Stimulated activated CD4-positive, alpha-beta T cell treated with anti-CD3 and anti-CD28 coated beads, Interleukin-15, amount 100 ng/mL, for 48 hours (primary cell): ENCODE measurements at places on chromosomes 5 and 9.

- no peak for DNase-seq
Measured at GRCh38 chr5:161284445-161284844, 262.1 kb downstream of the GABRB2 start.

DNA sequence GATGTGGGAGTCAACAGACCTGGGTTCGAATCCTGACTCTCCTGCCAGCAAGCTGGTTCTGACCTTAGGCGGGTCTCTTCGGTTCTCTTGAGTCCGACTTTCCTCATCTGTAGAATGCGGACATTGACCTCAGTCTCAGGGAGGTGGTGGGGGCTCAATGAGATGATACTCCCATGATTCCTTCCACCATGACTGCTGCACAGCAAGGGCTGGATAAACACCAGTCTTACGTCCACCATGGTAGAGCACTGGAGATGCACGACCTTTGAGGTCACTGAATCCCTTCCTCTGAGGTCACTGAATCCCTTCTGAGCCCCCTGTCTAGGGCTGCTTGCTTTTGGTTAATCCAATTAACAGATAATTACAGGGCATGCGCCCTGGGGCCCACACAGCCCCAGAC lies 12.5 kb upstream of the SMIM23 start:
- no peak for DNase-seq

- DNase-seq = no peak
Measured at GRCh38 chr5:11027660-11028059, 266.6 kb upstream of the DAP start.

GRCh38 chr5:41334758-41335157 lies 121.4 kb upstream of the C6 start:
- no peak for DNase-seq

DNA sequence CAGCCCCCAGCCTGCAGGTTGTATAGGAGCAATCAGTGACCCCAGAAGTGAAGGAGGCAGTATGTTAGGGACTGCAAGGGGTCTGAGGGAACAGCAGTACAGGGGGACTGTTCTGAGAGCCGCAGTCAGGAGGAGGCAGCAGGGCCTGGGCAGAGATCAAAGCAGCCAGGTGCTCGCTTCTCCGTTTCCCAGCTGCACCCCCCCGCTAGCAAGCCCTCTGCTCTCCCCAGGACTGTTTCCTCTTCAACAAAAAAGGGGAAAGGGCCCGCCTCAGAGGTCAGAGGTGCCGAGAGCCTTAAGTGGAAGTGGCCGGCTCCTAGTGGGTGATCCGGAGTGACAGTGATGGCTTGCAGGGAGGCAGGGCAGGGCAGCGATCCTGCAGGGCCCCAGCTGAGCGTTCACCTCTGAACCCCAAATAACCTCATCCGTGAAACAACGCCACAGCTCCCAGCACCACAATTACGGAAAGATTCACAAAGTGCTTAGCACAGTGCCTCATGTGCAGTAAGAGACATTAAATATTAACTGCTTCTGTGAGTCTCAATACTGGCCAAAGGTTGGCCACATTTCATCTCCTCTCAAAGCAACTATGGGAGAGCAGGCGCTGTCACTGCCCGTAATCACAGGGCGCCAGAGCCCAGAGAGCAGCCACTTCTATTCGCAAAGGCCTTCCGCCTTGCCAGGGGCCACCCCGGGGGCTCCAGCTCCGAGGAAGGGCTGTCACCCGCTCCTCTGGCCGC lies 8.0 kb downstream of the CLPTM1L start:
- DNase-seq = no peak

- no peak for DNase-seq
Measured at GRCh38 chr9:35569206-35569605, 35.9 kb upstream of the TESK1 start.

DNA sequence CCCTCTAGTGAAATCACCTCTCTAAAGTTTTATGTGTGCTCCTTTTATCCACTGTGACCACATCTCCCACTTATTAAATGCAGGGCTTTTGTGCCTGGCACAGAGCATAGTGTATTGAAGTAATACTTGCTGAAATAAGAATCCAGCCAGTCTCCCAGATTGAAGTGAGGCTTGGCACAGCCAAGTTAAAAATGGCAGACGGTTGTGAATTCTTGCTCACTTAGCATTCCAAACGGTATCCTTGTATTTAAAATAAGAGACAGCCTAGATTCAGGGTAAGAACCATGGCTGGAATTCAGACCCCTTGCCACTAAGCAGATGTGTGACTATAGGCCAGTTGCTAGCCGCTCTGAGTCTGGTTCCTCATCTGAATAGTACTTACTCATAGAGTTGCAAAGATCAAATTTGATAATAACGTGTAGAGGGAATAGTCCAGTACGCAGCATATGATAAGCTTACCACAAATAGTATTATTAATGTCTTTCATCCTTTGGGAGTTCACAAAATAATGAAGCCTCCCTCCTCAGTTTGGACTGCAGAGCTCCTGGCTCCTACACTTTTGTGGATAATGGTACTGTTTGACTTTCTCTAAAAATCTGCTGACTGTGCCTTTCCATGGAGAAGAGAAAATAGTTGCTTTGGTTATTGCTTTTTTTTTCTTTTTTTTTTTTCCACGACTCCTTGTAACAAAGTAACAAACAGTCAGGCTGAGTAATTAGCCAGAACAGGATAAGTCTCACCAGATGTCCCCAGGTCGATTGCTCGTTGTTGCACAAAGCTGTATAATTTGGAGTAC lies 51.5 kb downstream of the FGF1 start:
- no peak for DNase-seq

DNA sequence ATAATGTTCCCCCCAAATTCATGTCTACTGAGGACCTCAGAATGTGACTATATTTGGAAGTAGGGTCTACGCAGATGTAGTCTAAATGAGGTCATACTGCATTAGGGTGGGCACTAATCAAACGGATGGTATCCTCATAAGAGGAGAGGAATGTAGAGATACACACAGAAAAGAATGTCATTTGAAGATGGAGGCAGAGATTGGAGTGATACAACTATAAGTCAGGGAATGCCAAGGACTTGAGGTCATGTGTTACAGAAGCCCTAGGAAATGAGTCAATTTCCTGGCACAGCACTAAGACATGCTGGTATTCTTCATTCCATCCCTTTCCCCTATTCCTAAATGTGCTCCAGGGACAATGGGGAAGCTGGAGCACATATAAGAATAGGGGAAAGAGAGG lies 758 bp upstream of the PDCD1LG2 start:
- DNase-seq = no peak
